ENCODE measurements at places on chromosomes 13 and 19. TPM values are rescaled to one million over a fixed set of nuclear protein-coding genes. Genes with fewer than 3 reads are reported as not detected.

Gene ICAM5
- total RNA-seq, result 0.39 TPM

Gene SHANK1
- 0.14 TPM for total RNA-seq

Gene PEG3
- not detected for total RNA-seq

Gene ZNF443
- total RNA-seq, result 3.6 TPM

Gene ZNF611
- 17.5 TPM for total RNA-seq
